Glutamatergic neuron (in vitro differentiated cells): ENCODE measurements at places on chromosomes 6 and 20. TPM values are rescaled to one million over a fixed set of nuclear protein-coding genes. Genes with fewer than 3 reads are reported as not detected.
A peak's percentile ranks its signal among the peaks of the same experiment; 100 is the strongest.

DNA sequence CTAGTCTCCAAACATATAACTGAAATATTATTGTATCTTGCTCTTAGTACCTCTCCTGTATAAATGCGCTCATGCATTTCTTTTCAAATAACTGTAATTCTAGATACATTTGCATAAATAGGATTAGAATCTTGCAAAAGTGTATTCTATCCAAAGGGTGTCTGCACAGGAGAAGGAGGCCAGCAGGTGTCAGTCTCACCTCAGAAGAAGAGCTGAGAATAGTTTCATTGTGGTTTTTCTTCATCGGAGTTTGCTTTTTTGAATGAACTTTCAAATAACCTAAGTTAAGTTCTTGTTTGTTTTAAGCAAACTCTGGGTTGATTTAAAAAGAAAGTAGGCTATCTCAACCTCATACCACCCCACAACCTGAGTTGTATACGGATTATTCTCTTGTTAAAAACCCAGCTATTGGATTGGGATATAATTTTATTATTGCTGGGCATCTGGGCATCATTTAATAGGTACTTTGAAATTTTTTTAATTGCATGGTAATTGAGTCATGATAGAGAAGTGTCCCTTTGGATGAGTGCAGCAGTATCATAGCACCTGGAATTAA lies 125.0 kb upstream of the MLIP start:
- no peaks in the 10 kb centered on the region for H3K36me3 ChIP-seq
- H3K27me3 ChIP-seq, result no peaks in the 10 kb centered on the region
- no peak overlapping the region for H3K4me3 ChIP-seq
- DNase-seq, result peak; percentile 43
- H3K27ac ChIP-seq, result no peak overlapping the region

DNA sequence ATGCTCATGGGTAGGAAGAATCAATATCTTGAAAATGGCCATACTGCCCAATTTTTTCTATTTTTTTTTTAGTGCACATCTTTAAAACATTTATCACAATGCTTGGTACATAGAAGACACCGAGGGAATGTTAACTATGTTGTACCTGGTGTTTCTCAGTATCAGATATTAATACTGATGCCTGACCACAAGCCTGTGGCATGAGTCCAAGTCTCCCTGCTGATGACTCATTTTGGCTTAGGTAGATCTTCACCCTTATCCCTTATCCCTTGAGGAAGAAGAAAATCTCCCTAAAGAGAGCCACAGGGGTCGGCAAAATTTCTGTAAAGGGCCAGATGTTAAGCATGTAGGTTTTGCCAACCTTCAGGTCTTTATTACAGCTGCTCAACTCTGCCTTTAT lies 14.5 kb downstream of the CD109 start:
- H3K4me1 ChIP-seq, result peaks cover 3% of the 10 kb centered on the region
- H3K27ac ChIP-seq, result no peak overlapping the region
- H3K4me3 ChIP-seq, result no peak overlapping the region
- no peak for DNase-seq
- H3K27me3 ChIP-seq, result no peaks in the 10 kb centered on the region

GRCh38 chr6:106910999-106911949 lies 63.3 kb downstream of the CD24 start:
- DNase-seq, result no peak
- H3K27ac ChIP-seq, result no peak overlapping the region
- no peaks in the 10 kb centered on the region for H3K4me1 ChIP-seq
- no peaks in the 10 kb centered on the region for H3K36me3 ChIP-seq
- peaks cover 8% of the 10 kb centered on the region for H3K27me3 ChIP-seq
- H3K4me3 ChIP-seq, result no peak overlapping the region

DNA sequence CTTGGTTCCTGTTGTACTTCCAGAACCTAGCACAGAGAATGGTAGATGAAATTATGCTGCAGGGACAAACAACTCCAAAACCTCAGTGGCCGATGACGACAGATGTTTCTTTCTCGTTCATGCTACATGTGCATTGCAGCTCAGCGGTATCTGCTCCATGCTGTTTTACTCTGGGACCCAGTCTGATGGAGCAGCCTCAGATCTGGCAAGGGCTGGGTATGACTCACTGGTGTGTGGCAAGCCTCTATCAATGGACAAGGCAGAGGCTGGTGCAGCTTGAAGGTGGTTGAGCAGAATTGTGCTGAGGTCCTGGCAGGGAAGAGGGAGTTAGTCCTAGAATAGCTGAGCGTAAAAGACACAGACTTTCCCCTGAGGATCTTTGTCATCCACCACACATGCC lies 10.3 kb upstream of the BLCAP start:
- peaks cover 18% of the 10 kb centered on the region for H3K4me1 ChIP-seq
- H3K27me3 ChIP-seq, result no peaks in the 10 kb centered on the region
- no peak for DNase-seq
- H3K4me3 ChIP-seq, result no peak overlapping the region
- no peaks in the 10 kb centered on the region for H3K36me3 ChIP-seq

DNA sequence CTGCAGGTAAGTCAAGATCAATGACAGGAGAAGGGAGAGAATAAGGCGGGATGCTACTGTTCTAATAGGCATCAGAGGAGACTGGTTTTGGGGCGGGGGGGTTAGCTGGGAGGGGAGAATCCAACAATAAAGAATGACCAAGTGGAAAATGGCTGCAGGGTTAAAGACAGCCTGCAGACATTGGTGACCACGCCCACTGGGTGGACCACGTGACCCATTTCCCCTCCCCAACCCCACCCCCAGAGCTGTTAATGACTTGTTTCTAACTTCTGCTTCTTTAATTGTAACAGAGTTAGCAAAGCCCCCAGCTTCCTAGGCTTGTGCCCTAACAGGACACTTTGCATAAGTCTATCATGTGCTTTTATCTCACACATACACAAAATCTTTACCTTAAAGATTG lies 344.5 kb downstream of the KIF16B start:
- H3K27ac ChIP-seq, result no peak overlapping the region
- no peak for DNase-seq
- no peaks in the 10 kb centered on the region for H3K4me1 ChIP-seq
- peaks cover 5% of the 10 kb centered on the region for H3K36me3 ChIP-seq
- no peak overlapping the region for H3K4me3 ChIP-seq

DNA sequence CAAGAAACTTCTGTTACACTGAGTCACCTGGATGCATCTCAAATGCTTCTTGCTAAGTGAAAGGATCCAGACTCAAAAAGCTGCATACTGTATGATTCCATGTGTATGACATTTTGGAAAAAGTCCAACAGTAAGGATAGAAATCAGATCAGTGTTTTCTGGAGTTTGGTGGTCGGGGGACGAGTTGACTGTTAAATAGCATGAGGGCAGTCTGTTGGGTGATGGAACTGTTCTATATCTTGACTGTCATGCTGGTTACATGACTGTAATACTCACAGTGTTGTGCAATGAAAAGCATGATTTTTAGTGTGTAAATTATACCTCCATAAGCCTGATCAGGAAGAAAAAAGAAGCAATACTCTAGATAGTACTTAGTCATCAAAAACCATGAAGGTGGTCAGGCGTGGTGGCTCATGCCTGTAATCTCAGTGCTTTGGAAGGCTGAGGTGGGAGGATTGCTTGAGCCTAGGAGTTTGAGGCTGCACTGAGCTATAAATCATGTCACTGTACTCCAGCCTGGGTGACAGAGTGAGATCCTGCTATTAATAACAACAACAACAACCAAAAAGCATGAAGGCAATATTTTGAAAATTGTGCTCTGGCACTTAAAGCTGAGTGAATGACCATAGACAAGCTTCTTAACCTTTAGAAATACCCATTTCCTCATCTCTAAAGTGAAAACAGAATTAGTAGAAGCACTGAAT lies 30.5 kb upstream of the SASH1 start:
- H3K36me3 ChIP-seq, result no peaks in the 10 kb centered on the region
- no peak for DNase-seq
- peaks cover 9% of the 10 kb centered on the region for H3K4me1 ChIP-seq
- H3K27ac ChIP-seq, result no peak overlapping the region

GRCh38 chr6:167148021-167148420 lies 9.8 kb downstream of the GPR31 start:
- H3K27me3 ChIP-seq, result peaks cover 7% of the 10 kb centered on the region
- H3K4me1 ChIP-seq, result peaks cover 19% of the 10 kb centered on the region
- no peak for DNase-seq

DNA sequence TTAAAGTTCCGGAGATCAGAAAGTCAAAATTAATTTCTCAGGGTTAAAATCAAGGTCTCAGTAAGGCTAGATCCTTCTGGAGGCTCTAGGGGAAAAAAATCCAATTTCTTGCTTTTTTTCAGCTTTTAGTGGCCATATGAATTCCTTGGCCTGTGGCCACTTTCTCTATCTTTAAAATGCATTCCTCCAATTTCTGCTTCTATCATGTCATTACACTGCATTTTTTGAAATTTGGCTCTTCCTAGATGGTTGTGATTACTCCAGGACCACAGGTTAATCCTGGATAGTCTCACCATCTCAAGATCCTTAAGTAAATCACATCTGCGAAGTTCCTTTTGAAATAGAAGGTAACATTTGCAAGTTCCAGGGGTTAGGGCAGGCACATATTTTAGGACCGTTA lies 1294.9 kb upstream of the CITED2 start:
- no peaks in the 10 kb centered on the region for H3K4me1 ChIP-seq
- no peak overlapping the region for H3K27ac ChIP-seq
- H3K36me3 ChIP-seq, result no peaks in the 10 kb centered on the region
- no peak overlapping the region for H3K4me3 ChIP-seq
- no peak for DNase-seq
- no peaks in the 10 kb centered on the region for H3K27me3 ChIP-seq

- H3K4me3 ChIP-seq, result no peak overlapping the region
- DNase-seq, result no peak
- no peaks in the 10 kb centered on the region for H3K4me1 ChIP-seq
- H3K36me3 ChIP-seq, result no peaks in the 10 kb centered on the region
These were observed 783.7 kb downstream of the FRK start for GRCh38 chr6:115276881-115277565.

- H3K27ac ChIP-seq, result no peak overlapping the region
- DNase-seq, result no peak
- H3K27me3 ChIP-seq, result no peaks in the 10 kb centered on the region
- H3K4me1 ChIP-seq, result peaks cover 17% of the 10 kb centered on the region
- H3K36me3 ChIP-seq, result no peaks in the 10 kb centered on the region
These were observed 419.9 kb downstream of the QKI start for GRCh38 chr6:163834226-163834970.

GRCh38 chr20:44886266-44886651 lies 754 bp downstream of the YWHAB start:
- no peak for DNase-seq
- H3K4me1 ChIP-seq, result peaks cover 18% of the 10 kb centered on the region
- H3K27me3 ChIP-seq, result peaks cover 6% of the 10 kb centered on the region
- peak overlapping the region; percentile 93 for H3K27ac ChIP-seq

Gene MAP7
- 2.2 TPM for total RNA-seq

Gene ZC3H12D
- 48.7 TPM for total RNA-seq

Gene APCDD1L
- total RNA-seq, result not detected

Gene TOX2
- total RNA-seq, result 11.0 TPM

Gene IL17A
- total RNA-seq, result not detected

Gene ADGRG6
- not detected for total RNA-seq

Gene ZBTB9
- total RNA-seq, result 9.6 TPM

Gene PRR18
- not detected for total RNA-seq

Gene RHAG
- total RNA-seq, result not detected

Gene HELZ2
- total RNA-seq, result 87.7 TPM

Gene GATA5
- total RNA-seq, result 1.3 TPM

Gene GPR6
- not detected for total RNA-seq
